ENCODE measurements at places on chromosomes 1 and 21.

- no peak for DNase-seq
Measured at GRCh38 chr21:36694031-36694515, 4.8 kb upstream of the SIM2 start.

- DNase-seq = no peak
Measured at GRCh38 chr1:41802532-41803501, 115.9 kb downstream of the HIVEP3 start.

DNA sequence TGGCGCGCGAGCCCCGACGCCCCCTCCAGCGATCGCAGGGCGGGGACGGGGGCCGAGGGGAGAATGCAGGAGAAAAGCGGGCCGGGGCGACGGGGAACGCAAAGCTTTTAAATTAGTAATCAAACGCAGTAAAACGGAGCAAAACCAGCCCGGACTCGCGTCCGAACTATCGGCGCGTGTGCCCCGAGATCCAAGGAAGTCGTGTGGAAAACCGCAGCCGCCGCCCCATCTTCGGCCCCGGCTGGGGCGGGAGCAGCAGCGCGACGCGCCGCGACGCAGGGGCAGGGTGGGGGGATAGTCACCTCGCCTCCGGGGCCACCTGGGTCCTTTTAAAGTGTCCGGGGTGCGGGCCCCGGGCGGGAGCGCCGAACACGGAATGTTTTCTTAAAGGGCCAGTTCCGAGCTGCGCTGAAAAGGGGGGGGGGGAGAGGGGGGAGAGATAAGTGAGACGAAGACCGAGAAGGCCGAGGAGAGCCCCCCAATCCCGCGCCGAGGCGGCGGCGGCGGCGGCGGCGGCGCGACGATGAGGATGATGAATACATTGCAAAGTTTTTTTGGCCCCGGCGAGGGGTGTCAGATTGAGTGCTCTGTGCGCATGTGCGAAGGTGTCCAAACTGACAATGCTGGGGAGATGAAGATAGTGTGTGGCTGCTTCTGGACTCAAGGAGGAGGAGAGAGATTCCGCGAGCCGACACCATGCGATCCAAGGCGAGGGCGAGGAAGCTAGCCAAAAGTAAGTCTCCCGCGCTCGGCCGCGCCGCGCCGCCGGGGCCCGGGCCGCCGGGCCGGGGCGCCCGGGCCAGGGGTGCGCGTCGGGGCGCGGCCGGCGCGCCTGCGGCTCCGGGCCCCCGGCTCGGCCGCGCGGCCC, at the start of gene PRDM16:
Gene PRDM16 (plus strand): TSS at position 640 of the 868 bp plus-strand sequence. CDS start 57 bp downstream, at position 697.
- no peak for DNase-seq

- no peak for DNase-seq
Measured at GRCh38 chr1:10553118-10553517, 78.4 kb downstream of the PEX14 start.

DNA sequence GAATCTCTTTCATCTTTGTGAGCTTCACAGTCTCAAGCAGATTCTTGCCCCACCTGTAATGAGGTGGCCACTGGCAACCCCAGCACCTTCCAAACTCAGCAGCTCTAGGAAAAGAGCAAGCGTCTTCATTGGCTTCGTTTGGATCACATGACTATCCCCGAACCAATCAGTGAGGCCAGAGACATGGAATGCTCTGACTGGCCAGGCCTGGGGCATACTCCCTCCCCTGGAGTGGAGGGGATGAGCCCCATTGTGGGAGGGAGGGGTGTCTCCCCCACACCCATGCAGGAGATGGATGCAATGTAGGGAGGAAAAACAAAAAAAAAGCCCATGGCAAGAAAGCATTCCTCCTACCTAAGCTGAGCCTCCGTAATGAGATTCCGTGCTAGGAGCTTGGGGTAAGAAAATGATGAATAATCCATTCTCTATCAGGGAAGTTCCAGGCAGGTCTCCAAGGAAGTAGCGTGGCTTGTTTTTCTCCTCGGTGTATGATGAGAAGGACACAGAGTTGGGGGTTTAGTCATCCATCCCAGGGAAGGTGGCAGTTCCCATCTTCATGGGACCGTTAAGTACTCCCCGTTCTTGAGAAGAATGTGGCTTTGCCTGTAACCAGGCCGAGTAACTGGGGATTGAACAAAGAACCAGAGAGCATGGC, 32.7 kb downstream of the FHAD1 start:
- no peak for DNase-seq

DNA sequence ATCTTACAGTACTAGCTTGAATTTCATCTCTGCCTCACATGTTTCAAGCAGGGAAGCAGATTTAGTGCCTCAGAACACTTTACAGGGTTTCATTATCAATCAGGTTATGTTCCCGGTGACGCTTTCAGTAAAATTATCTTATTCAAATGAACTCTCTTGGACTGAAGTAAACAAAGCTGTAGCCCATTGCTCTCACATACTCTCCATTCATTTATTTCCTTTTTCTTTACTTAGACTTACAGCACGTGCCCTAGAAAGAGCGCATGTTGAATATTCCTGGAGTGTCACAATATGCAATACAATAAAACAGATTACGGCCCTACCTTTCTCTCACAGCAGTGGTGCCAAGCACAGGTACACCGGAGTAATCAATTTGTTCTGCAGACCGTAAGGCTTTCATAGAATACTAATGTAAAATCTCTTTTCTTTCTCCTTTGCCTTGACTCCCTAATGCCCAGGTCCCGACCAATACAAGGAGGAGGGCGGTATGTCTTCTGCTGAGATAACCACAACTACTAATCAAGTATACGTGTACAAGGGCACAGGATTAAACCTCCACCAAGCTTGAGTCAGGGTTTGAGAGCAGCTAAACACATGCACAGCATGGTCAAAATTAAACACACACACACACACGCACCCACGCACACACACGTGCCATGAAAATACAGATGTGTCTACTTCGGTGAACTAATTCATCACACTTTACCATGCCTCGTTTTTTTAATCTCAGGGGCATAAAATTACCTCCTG, 62.8 kb downstream of the NRIP1 start:
- no peak for DNase-seq

- no peak for DNase-seq
Measured at GRCh38 chr1:5747426-5748285, 244.6 kb downstream of the NPHP4 start.

- no peak for DNase-seq
Measured at GRCh38 chr1:158611916-158612315, 6.8 kb downstream of the OR10Z1 start.

GRCh38 chr1:54253480-54253879, 53.5 kb downstream of the MRPL37 start:
- DNase-seq = no peak

- no peak for DNase-seq
Measured at GRCh38 chr21:31398574-31398973, 54.5 kb upstream of the TIAM1 start.

DNA sequence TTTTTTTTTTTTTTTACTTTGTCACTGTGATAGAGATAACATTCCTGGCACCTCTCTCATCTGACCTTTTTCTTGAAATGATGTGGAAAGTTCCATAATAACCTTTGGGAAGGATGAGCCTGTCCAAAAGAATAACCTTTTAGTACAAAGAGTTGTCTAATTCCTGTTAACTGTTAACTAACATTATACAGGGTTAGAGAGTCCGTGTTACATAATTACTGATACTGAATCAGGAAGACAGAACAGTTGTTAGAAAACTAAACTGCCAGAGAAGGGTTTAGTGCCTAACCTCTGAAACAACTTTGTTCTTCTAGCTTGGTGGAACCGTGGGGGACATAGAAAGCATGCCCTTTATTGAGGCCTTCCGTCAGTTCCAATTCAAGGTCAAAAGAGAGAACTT, 8.8 kb downstream of the CTPS1 start:
- no peak for DNase-seq

GRCh38 chr1:223033658-223034057, 109.4 kb downstream of the TLR5 start:
- no peak for DNase-seq

- DNase-seq = no peak
Measured at GRCh38 chr21:28704746-28705145, 287.9 kb downstream of the LTN1 start.

- no peak for DNase-seq
Measured at GRCh38 chr21:26846036-26846931, 1.1 kb upstream of the ADAMTS1 start.

DNA sequence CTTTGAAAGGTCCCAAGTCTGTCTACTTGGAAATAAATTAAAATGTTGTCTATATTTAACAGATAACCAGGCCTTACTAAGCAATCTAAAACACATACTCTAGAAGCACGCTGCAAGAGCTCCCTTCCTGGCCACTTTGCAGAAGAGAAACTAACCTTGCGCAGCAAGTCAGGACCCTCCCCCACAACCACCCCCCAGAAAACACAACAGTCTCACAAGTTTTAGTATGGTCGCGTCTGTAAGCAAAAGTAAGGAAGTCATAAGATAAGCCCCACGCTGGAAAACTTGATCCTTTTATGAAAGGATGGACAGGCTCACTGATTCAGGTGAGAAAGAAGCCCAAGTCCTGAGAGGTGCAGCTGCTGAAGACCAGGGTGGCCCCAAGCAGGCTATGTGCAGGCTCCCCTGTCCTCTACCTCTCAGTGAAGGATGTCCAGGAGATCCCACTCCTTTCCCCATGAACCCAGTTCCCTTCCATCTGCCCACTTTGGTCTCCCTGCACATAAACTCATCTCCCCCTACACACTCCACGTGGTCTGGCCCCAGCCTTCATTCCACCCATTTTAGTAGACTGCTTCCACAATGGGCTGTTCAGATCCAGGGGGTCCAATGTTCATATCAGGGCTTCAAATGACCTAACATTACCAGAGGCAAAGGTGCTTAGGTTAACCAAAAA, 23.8 kb downstream of the HIVEP3 start:
- no peak for DNase-seq

- DNase-seq = no peak
Measured at GRCh38 chr1:53896635-53897229, 2.7 kb downstream of the DIO1 start.

DNA sequence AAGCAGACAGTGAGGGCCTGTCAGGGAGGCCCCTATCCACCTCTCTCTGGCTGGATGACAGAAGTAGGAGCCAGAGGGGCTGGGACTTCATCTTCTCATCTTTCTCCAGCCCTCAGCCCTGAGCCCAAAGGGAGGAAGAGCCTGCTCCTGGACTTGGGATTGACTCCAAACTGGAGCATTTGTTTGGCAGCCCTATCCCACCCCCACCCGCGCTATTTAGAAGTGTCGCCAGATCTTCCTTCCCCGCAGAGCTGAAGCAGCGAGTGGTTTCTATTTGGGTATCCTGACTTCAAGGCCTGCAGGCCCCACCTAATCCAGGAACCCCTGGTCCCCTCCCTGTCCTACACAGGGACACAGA, 9.6 kb downstream of the NES start:
- DNase-seq = no peak

GRCh38 chr1:204758601-204759000, 73.1 kb upstream of the LRRN2 start:
- no peak for DNase-seq

GRCh38 chr1:222910699-222911098, 95.9 kb downstream of the DISP1 start:
- DNase-seq = no peak

DNA sequence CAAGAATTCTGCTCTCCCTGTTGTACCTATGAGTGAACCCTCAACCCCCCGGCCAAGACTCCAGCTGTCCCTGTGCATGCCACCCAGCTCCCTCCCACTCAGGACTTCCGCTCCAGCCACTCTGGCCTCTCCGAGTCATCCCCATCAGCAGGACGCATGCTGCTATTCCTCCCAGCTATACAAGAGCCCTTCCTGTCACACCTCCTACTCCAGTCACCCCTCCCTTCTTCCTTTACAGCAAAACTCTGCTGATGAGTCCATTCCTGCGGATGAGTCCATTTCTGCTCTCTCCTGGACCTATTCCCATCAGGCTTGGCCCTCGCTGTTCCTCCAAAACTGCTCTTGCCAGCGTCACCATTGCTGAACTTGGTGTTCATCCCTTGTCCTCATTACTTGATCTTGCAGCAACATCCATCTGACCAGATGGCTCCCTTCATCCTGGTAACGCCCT, 42.2 kb downstream of the H3-3A start:
- no peak for DNase-seq

- DNase-seq = no peak
Measured at GRCh38 chr1:199591468-199591867, 436.0 kb upstream of the NR5A2 start.

DNA sequence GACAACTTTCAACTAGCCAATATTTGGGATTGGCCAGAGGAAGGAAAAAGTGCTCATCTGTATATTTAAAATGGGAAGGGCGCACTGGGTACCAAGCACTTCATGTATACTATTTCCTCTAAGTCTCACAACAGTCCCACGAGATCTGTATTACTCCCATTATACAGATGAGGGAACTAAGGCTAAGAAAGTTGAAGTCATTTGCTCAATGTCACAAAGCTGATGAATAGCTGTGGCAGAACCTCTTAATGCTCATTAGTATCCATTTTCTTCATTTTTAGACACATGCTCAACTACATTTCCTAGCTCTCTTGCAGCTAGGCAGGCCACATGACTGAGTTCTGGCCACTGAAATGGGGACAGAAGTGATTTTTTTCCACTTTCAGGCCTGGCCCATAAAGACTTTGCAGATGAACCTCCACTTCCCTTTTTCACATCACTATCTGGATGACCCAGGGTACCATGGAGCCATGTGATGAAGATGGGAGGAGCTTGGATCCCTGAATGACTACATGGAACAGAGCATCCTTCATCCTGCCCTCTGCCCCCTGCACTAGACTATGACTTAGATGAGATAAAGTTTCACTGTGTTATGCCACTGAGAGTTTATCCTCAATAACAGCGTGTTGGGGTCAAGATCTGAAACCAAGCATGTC, 31.8 kb downstream of the ATF3 start:
- DNase-seq = no peak

DNA sequence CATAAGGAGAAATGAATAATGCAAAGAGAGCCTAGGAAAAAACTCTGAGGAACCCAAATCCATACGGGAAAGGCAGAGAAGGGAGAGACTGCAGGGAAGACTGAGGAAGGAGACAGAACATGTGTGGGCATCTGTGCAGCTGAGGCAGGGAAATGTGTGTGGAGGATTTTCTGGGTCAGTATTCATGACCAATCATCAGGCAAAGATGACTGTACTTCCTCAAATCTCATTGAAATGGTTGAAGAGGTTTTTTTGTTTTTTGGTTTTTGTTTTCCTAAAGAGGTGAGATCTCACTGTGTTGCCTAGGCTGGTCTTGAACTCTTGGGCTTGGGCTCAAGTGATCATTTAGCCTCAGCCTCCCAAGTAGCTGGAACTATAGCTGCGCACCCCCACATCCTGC, 15.7 kb downstream of the DIP2A start:
- DNase-seq = no peak

All from stimulated activated CD8-positive, alpha-beta memory T cell treated with anti-CD3 and anti-CD28 coated beads, Interleukin-15, amount 100 ng/mL, for 1 hour (primary cell).